ENCODE measurements at places on chromosomes 3 and 15.

DNA sequence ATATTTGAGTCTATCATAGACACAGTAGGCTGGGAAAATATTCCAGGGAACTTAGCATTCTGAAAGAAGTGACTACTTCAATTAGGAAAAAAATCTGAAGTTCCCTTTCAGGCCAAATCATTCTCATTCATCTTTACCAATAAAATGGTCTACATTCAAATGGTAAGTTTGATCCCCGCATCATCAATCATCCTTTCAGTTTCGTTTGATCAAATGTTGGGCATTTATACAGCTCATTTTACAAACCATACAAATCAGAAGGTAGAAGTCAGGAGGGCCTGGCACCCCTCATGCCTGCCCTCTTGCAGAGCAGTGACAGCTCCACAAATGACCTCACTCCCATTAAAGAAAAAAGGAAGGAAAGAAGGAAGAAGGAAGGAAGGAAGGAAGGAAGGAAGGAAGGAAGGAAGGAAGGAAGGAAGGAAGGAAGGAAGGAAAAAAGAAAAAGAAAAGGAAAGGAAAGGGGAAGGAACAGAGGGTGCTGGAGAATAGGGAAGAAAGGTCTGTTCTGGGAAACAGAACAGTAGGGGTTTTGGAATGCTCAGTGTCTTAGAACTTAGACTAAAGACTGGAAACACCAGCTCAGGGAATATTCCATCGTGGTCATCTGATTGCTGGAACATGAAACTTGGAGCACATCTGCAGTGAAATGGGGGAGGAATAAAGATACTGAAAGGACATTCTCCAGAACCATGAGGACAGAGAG lies 86.1 kb downstream of the XXYLT1 start:
- DNase-seq = no peak

GRCh38 chr3:53039376-53039752 lies 6.5 kb downstream of the SFMBT1 start:
- DNase-seq = no peak

DNA sequence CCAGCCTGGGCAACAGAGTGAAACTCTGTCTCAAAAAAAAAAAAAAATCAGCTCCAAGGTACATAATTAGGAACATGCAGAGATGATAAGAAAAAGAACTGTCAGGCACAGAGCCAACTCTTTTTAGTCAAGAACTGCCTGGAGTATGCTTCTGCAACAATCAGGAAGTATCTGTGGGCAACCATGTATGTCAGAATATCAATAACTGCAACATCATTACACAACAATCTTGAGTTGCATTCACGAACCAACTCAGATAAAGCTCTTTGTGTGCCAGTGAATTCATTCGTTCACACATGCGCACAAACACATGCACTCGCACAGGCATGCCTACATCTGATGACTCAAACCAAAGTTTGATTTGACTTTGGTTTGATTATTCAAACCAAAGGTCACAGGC lies 32.1 kb downstream of the EFHB start:
- no peak for DNase-seq

DNA sequence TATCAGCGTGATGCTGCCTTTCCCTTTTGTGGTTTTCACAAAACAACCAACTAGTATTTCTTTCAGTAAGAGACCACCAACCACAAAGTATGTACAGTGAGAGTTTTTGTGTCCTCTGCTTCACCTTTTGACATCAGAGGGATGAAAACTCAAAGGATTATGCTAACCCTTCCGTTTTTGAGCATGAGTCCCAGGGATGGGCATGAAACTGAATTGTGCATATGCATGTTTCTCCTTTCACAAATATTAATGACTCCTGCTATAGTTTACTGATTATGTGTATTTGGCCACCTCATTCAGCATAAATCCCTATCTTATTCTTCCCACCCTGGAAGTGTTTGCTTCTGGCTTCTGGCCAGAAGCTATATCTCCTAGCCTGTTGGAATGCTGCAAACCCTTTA lies 59.2 kb downstream of the RSRC1 start:
- no peak for DNase-seq

DNA sequence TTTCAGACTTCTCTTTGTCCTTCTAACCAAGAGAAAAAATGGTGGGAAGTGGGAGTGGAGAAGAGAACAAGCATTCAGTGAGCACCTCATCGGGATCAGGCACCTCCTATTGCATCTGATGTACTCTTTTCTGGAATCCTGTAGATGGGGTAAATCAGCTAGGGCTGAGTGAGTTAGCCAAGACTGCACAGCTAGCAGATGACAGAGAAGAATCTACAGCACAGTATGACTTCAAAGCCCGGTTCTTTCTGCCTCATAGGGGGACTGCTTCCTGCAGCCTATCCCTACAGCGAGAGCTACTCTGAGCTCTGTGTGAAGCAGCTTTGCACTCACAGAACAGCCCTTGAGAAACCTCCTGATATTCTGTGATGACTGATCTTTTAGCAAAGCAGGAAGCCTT lies 275.2 kb upstream of the MEIS2 start:
- DNase-seq = no peak

DNA sequence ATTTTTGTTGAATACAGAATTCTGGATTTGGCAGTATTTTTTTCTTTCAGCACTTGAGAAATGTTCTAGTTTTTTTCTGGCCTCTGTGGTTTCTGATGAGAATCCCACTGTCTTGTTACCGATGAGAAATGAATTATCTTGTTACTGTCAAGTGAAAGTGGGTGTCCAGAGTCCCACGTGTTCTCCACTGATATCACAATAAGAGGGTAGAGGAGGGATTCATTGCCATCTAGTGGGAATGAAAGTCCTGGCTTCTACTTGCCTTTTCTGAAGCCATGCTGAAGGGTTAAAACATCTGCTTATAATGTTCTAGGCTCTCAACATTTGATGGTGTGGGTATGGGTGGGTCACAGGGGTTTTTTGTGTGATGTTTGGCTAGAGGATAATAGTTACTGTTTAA lies 66.1 kb downstream of the SEC22A start:
- no peak for DNase-seq

Data from activated CD4-positive, alpha-beta T cell treated with anti-CD3 and anti-CD28 coated beads, Interleukin-2, Interleukin-6, amounts not matched to agents 100 ng/mL and 50 ng/mL, durations not matched to agents 16 hours and 8 hours (primary cell).